ENCODE measurements at places on chromosomes 5 and 9. TPM values are rescaled to one million over a fixed set of nuclear protein-coding genes. Genes with fewer than 3 reads are reported as not detected.

GFI1B gene
- not detected for total RNA-seq

TSSK1B gene
- 0.29 TPM for total RNA-seq

WWC1 gene
- 62.3 TPM for total RNA-seq

SPINK5 gene
- total RNA-seq: 19.7 TPM

LMNB1 gene
- total RNA-seq: 149 TPM

WNK2 gene
- 345 TPM for total RNA-seq

TRIM14 gene
- total RNA-seq: 3.1 TPM

CDH12 gene
- 2.8 TPM for total RNA-seq

SMIM32 gene
- 1.1 TPM for total RNA-seq

NR2F1-AS1 gene
- 10.6 TPM for total RNA-seq

BASP1 gene
- 86.3 TPM for total RNA-seq

FRMPD1 gene
- 0.44 TPM for total RNA-seq

CDX1 gene
- total RNA-seq: 0.31 TPM

FAM200C gene
- total RNA-seq: 6.5 TPM

ZBTB5 gene
- 21.2 TPM for total RNA-seq

SLC27A6 gene
- 2.1 TPM for total RNA-seq

ANKRD34B gene
- total RNA-seq: 0.17 TPM

IFNK gene
- not detected for total RNA-seq

RALGPS1 gene
- total RNA-seq: 39.2 TPM

ABO gene
- total RNA-seq: 10.3 TPM

IL13 gene
- not detected for total RNA-seq

SLC6A7 gene
- not detected for total RNA-seq

CCL27 gene
- 0.67 TPM for total RNA-seq

SPINK1 gene
- total RNA-seq: 3,409 TPM

PIGO gene
- total RNA-seq: 31.5 TPM

RNF180 gene
- 10.9 TPM for total RNA-seq

UAP1L1 gene
- total RNA-seq: 1.5 TPM

SEMA6A gene
- 105 TPM for total RNA-seq

PTGES gene
- 0.19 TPM for total RNA-seq

MCC gene
- total RNA-seq: 18.9 TPM

RETREG1 gene
- total RNA-seq: 8.0 TPM

ARL10 gene
- 29.5 TPM for total RNA-seq

SLC4A9 gene
- total RNA-seq: 0.58 TPM

PKD2L2 gene
- not detected for total RNA-seq

ARHGEF28 gene
- 17.0 TPM for total RNA-seq

PCDHB11 gene
- 4.7 TPM for total RNA-seq

AIF1L gene
- 71.1 TPM for total RNA-seq

NDUFB6 gene
- 39.8 TPM for total RNA-seq

DDX4 gene
- not detected for total RNA-seq

WHRN gene
- total RNA-seq: 11.9 TPM

UCK1 gene
- 32.4 TPM for total RNA-seq

PCDHAC2 gene
- 1.9 TPM for total RNA-seq

LCN9 gene
- 0.57 TPM for total RNA-seq

NUTM2G gene
- total RNA-seq: not detected

PCDHA5 gene
- 4.4 TPM for total RNA-seq

COL27A1 gene
- 162 TPM for total RNA-seq

THOC3 gene
- 76.3 TPM for total RNA-seq

TLR4 gene
- total RNA-seq: not detected

SLC24A2 gene
- total RNA-seq: 0.02 TPM

SMARCA2 gene
- 57.0 TPM for total RNA-seq

PLAC8L1 gene
- total RNA-seq: 2.0 TPM

Data from progenitor cell of endocrine pancreas (in vitro differentiated cells).